ENCODE measurements at places on chromosomes 2 and 18.

DNA sequence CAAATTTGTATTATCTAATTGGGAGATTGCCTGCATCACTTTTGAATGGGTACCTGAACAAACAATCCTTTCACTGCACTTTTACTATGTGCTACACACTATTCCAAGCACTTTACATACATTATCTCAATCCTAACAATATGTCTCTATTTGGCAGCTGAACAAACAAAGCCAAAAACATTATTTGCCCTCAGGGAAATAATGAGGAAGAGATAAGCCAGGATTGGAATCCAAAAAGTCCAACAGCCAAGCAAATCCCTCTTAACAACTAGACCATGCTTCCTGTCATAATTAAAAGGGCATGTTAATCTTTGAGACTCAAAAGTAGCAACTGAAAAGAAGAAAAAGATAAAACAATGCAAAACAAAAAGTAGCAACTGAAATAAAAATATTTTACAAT is 32.1 kb downstream of the RPRD1A start:
- no peak for DNase-seq

DNA sequence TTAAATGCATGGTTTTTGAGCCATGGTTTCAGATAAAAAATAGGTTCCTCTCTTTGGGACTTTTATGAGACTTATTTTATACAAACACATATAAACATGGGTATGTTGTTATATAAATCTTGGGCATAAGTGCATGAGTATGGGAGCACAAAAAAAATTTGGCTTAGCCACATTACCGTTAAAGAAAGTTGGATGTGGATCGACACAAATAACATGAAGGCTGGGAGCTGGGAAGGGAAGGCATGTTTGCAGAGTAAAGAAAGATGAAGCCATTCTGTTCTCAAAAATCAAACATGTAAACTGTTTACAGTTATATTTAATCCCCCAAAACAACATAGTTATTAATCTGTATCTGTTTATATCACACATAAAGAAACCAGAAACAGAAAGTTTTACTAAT is 313.8 kb downstream of the NRXN1 start:
- DNase-seq: no peak

GRCh38 chr2:42969231-42970150 is 177.1 kb upstream of the HAAO start:
- DNase-seq: no peak

- DNase-seq: no peak
Observed at GRCh38 chr18:7456376-7456775, 110.7 kb upstream of the PTPRM start.

GRCh38 chr2:24919506-24920097 is 435 bp downstream of the ADCY3 start:
- DNase-seq: no peak

DNA sequence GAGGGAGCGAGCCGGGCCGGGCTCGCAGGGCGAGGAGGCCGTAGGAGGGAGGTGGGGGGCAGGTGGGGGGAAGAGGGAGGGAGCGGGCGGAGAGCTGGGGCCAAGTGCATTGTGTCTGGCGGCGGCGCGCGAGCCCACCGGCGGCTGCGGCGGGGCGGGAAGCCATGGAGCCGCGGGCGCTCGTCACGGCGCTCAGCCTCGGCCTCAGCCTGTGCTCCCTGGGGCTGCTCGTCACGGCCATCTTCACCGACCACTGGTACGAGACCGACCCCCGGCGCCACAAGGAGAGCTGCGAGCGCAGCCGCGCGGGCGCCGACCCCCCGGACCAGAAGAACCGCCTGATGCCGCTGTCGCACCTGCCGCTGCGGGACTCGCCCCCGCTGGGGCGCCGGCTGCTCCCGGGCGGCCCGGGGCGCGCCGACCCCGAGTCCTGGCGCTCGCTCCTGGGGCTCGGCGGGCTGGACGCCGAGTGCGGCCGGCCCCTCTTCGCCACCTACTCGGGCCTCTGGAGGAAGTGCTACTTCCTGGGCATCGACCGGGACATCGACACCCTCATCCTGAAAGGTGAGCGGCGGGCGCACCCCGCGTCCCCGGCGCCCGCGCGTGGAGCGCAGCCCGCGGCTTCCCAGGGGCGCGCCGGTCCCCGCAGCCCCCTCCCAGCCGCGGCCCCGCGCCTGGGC is at the start of gene TMEM178A:
TMEM178A (plus strand) TSS at position 107 of the 680 bp plus-strand sequence; CDS start at position 165, 58 bp downstream.
- DNase-seq: no peak

DNA sequence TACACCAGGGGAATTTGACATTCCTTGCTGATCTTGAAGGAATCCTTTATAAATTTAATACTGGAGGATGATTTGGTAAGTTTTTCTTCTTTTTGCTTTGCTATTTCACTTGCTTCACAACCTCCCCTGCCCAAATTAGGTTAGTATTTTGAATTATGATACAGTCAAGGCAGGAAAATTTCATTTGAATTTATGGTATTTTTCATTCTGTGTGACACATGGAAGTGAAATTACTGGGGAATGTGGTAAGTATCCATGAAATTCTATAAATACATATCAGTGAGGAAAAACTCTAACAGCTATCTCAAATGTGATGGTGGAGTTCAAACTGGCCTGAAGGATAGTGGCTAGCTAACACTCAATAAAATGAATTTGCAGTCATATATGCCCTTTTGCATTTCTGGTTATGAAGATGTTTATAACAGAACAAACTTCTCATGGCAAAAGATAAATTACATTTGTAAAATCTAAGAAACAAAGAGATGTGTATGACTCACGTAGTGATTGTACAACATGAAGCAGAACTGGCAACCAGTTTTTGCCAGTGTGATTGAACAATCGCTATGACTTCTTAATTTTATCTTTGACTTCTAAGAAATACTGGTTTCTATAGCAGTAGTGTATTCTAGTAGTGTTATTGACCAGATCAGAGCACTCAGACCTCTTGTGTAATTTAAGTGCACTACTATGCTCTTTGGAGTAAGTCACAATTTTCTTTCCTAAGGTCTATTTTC is 152.6 kb downstream of the IKZF2 start:
- no peak for DNase-seq

GRCh38 chr2:171279983-171280790 is 119.5 kb upstream of the TLK1 start:
- DNase-seq: no peak

- no peak for DNase-seq
Observed at GRCh38 chr2:240429341-240429871, 6.1 kb upstream of the GPC1 start.

DNA sequence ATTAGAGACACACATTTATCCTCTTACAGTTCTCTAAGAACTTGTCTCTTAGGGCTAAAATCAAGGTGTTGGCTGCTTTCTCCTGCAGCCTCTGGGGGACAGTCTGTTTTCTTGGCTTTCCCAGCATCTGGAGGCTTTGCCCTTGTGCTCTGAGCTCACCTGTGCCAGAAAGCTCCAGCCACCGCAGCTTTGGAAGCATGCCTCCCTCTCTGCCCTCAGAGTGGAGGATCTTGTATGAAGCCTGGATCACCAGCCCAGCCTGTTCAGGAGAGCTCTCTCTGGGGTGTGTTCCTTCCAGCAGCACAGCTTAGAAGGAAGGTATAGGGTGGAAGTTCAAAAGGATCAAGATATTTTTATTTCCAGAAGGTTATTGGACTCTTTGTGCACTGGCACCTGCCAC is 53.1 kb upstream of the TPO start:
- DNase-seq: no peak

Data from stimulated activated CD4-positive, alpha-beta T cell treated with anti-CD3 and anti-CD28 coated beads, Interleukin-1b, Interleukin-23, amount 100 ng/mL, for 24 hours (primary cell).